ENCODE measurements at places on chromosomes 2 and 18. TPM values are rescaled to one million over a fixed set of nuclear protein-coding genes. Genes with fewer than 3 reads are reported as not detected.

FRZB gene
- total RNA-seq = 20.3 TPM

- DNase-seq = no peak
These were observed 143.1 kb downstream of the KCTD1 start for GRCh38 chr18:26405190-26405801.

DNA sequence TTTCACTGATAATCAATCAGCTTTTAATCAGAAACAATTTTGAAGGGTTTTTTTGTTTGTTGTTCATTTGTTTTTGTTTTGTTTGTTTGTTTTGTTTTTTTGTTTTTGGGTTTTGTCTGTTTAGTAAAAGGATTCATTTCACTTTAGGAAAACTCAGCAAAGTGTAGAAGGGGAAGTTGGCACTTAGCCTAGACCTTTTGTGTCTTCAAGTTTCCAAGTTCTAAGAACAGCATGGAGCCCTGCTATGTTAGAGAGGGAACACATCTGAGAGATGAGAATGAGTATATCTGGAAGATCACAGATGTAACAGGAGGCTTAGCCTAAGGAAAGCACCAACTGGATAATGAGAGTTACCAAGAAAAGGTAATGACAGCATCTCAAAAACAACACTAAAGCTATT is 501.5 kb downstream of the ERBB4 start:
- no peak for DNase-seq

DNA sequence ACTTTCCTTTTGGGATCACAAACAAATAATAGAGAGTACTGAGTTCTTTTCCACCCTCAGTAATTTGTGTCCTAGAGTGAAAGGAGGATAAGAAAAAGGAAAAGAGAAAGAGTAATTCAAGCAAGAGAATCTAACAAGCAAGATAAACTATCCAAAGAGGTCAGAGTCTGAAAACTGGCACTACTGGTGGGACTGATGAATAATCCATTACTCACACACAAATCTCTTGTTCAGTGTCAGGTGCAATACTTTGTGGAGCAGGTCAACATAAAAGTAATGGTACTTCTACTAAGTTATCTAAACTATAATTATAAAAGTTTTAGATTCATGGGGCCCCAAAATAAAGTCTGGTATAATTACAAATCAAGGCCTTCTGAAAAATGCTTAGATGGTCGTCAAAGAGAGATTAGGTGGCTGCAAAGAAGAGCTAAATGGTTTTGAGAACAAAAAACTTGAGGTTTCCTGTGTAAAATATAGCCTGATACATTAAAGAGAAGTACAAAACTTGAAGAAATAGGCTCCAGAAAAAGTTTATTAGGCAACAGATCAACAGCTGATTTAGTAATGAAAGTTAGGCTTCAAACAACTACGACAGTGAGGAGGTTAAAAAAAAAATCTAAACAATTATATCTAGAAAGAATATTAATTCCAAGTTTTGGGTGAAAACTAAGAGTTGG is 109.4 kb downstream of the BAZ2B start:
- no peak for DNase-seq

- no peak for DNase-seq
These were observed 308.2 kb downstream of the PIEZO2 start for GRCh38 chr18:10841203-10841602.

CHST9 gene
- 2.0 TPM for total RNA-seq

GRCh38 chr18:10872304-10872703 is 277.1 kb downstream of the PIEZO2 start:
- DNase-seq = no peak

FER1L5 gene
- total RNA-seq = not detected

RAPGEF4 gene
- 29.6 TPM for total RNA-seq

- DNase-seq = no peak
These were observed 651.1 kb upstream of the ID2 start for GRCh38 chr2:8030573-8031303.

DNA sequence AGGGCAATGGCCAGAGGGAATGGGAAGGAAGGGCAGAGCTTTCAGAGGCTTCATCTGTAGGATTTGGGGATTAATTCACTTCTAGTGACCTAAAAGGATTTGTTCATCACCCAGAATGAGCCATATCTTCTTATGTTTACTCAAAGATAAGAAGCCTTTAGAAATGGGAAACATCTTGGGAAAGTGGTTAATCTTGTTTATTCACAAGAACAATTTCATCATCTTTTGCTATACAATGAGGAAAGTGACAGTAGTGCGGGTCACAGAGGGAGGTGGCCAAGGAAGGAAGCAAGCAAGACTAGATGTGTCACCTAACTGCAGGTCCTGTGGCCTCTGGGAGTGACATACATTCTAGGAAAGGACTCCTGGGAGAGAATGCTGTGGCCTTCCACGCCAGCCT is 140.4 kb upstream of the ALPP start:
- DNase-seq = no peak

DNA sequence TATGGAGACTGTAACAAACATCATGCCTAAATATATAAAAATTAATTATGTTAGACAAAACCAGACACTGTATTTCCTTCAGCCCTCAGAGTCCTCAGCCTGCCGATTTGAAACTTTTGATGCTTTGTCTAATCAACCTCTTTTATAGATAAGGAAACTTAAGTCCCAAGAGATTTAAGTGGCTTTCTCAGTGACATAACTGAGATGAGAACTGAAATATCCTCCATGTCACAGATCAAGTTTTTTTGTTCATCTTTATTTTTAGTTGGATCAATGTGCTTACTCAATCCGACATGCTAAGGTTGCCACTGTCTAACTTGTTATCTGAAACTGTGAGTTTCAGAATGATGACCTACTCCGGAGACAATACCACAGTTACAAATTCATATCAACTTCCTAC is 72.3 kb downstream of the BARD1 start:
- no peak for DNase-seq

DNA sequence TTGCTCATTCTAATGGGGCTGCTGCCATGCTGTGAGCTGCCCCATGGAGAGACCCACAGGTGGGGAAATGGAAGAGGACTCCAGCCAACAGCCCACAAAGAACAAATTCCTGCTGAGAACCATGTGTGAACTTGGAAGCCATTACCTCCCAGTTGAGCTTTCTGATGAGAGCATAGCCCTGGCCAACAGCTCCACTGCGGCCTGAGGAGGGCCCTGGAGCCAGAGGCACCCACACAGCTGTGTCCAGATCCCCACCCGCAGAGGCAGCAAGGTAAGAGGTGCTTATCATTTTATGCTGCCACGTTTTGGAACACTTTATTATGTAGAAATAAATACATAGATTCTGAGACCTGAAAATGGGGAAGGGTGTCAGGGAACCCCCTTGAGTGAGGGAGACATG is 44.2 kb upstream of the OTOS start:
- peak; percentile 44 for DNase-seq

DNA sequence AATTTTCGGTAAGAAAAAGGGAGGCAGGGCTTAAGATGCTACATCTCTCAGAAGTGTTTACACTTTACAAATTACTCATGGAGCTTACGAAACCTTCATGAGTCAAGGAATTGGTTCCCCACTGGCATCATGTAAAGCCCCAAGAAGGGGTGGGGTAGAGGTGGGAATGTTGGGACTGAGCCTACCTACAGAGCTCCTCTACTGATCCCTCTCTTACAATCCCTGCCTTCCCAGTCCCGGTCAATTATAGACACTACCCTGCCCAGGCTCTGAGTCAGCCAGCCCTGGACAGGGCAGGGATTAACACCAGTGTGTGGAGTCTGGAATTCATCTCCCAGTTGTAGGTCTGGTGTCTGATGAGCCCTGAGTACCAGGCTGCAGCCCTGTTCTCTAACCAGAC is 248.9 kb downstream of the PAX3 start:
- DNase-seq = no peak

GRCh38 chr2:98412751-98413458 is 31.8 kb upstream of the INPP4A start:
- no peak for DNase-seq

DNA sequence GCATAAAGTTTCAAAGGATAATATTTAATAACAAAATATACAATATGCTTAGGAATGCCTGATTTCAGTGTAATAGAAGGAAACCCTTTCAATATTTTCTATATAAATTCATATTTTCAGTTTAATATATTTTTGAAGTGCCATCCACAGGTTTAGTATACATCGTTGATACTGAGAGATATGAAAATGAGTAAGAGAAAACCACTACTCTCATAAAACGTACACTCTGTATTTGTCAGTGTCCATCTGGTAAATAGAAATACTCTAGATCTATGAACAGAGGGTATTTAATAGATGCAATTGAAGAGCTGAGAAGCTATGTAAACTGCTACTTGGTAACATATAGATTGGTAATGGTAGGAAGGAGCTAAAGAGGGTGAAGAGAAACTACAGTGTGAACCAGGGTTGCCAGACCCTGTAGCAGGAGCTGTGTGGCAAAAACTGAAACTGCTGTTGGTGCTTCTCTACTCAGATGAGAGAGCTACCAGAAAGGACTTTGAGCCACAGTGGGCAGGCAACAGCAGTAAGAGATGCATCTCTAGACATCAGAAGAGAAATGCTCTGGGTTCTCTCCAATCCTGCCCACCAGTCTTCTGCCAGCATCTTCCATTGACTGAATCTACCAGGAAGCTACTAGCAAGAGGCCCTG is 187.4 kb downstream of the CCDC102B start:
- no peak for DNase-seq

DNA sequence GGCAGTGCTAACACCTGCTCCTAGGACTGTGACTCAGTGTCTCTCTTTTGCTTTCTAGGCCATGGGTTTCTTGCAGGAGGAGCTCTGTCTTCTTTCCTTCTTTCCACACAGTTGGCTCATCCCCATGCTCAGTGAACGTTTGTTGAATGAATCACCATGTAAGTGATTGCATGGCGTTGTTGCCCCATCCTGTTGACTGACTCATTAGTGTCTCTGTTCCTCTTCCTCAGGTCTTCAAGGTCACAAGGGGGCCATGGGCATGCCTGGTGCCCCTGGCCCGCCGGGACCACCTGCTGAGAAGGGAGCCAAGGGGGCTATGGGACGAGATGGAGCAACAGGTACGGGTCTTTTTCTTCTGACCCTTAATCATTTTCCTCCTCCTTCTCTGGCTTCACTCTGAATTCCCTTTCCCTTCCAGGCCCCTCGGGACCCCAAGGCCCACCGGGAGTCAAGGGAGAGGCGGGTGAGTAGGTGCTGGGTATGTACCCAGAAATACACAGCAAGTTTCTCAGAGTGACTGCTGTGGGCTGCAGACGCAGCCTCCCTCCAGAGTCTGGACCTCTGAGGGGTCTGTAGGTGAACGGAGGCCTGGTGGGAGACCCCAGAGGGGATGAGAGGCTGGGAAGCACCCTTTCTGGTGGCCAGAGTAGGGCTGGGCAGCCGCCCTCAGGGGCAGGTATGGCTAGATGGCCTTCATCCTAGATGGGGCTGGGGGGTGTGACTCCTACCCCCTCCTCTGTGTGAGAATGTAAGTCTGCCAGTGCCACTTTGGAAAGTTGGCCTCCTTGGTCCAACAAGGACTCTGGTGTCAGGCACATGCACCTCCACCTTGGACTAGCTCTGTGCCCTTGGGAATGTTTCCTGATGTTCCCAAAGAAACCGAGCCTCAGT is 32.4 kb downstream of the MARCO start:
- peak; percentile 78 for DNase-seq

VSNL1 gene
- 18.1 TPM for total RNA-seq

DNA sequence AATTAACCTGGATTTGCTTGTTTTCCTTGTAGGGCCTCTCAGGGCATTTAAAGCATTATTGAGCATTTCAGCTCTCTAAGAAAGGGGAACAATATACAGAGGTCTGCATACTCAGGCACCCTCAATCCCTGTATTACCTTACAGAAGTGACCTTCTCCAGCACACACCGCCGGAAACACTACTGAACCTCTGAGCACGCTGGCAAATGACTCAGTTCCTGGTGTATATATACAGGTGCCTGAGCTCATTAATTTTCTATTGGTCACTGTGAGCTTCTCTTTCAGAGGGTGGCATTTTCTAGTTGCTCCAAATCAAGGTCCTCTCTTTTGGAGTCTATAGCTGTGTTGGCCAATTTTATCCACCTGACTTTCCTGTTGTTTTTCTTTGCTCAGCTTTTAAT is 85.2 kb upstream of the COPS8 start:
- DNase-seq = no peak

DNA sequence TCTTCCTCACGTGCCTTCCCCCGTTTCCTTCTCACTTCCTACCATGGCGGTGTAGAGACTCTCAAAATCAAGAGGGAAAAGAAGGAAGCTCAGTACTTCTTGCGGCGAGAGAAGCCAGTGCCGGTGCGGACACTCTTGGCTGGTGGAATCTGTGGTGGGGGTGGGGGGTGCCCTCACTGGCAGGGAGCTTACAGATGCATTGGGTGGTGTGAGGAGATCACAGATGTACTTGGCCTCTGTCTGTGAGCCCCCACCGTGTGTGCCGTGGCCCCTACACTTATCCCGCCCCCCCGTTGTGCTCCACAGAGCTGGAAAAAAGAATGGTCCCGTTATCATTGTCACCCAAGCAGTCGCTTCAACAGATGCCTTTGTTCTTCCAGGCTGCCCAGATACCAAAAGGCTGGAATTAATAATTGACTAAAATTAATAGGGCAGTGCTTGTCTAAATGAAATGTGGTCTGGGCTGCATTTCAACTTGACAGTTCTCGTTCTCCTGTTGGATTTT is 79.8 kb downstream of the VAPA start:
- no peak for DNase-seq

- DNase-seq = no peak
These were observed 167.8 kb upstream of the APCDD1 start for GRCh38 chr18:10286580-10287150.

DNA sequence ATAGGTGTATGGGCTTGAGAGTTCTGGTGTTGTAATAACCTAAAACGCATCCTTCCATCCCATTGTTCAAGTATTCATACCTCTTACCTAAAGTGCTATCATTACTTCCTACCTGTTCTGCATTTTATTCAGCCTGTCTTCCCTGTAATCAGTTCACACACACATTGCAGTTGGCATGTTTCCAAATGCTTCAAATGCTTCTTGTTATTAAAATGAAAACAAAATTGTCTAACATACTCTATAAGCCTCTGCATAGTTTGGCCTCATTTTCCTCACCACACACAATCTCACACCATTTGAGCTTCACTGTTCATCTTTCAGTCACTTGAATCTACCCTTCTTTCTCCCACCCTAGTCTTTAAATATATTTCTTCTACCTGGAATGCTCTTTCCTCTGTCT is 1178.2 kb upstream of the NRXN1 start:
- DNase-seq = no peak

DNA sequence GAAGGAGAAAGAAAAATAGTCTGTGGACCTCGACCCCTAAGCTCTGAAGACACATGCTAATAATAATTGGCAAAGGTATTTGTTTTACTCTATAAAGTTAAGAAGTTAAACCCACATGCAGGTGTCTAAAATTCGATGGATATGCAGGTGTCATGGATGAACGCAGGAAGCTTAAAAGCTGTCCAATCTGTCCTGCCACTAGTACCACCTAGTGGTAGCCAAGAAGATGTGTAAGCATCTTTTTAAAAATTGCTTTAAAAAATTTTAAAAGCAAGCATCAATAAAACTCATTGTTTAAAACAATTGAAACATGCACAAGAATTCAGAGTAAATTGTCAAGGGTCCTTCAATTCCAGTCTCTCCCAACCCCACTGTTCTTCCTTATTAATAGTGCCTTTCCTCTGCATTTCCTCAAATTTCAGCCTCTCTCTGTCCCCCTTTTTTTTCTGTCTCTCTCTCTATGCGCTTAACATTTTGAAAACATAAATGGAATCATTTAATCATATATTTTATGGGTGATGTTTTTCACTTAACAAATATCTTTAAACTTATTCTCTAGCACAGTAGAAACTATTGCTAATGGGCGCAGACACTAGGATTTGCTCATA is 30.6 kb upstream of the PPP3R1 start:
- DNase-seq = no peak

- DNase-seq = no peak
These were observed 29.8 kb upstream of the ACTG2 start for GRCh38 chr2:73862987-73863386.

ZSWIM2 gene
- total RNA-seq = not detected

GRCh38 chr2:240432430-240432819 is 3.0 kb upstream of the GPC1 start:
- DNase-seq = no peak
